Activated T-cell treated with anti-CD3 and anti-CD28 coated beads, Interleukin-2, amount 50 U/mL, for 48 hours (primary cell): ENCODE measurements at places on chromosomes 6 and 20.
A peak's percentile ranks its signal among the peaks of the same experiment; 100 is the strongest.

- no peak for DNase-seq
Observed at GRCh38 chr6:155077331-155077730, 82.2 kb downstream of the TIAM2 start.

DNA sequence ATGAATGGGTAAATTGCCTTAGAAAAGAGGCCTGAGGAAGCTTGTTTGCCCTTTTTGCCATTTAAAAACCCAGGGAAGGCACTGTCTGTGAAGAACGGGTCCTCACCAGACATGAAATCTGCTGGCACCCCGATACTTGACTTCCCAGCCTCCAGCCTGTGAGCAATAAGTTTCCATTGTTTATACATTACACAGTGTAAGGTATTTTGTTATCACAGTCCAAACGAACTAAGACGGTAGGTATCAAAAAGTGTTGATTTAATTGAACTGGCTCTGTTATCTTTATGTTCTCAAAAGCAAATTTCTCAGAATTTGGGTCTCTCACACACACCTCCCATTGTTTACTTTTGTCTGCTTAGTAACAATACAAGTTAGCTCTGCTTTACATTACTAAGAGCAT, 181.1 kb upstream of the MARCKS start:
- DNase-seq: no peak

GRCh38 chr6:138714493-138714892, 59.1 kb upstream of the CCDC28A start:
- DNase-seq: no peak

GRCh38 chr6:116096979-116097816, 3.5 kb upstream of the NT5DC1 start:
- DNase-seq: no peak

GRCh38 chr6:36838896-36839748, at the start of gene CPNE5:
Gene CPNE5 (minus strand): TSS chr6:36839444. CDS start chr6:36839377, 67 bp downstream.
- no peak for DNase-seq

- DNase-seq: peak; percentile 57
Observed at GRCh38 chr20:64077876-64078551, 1.3 kb downstream of the RGS19 start.

DNA sequence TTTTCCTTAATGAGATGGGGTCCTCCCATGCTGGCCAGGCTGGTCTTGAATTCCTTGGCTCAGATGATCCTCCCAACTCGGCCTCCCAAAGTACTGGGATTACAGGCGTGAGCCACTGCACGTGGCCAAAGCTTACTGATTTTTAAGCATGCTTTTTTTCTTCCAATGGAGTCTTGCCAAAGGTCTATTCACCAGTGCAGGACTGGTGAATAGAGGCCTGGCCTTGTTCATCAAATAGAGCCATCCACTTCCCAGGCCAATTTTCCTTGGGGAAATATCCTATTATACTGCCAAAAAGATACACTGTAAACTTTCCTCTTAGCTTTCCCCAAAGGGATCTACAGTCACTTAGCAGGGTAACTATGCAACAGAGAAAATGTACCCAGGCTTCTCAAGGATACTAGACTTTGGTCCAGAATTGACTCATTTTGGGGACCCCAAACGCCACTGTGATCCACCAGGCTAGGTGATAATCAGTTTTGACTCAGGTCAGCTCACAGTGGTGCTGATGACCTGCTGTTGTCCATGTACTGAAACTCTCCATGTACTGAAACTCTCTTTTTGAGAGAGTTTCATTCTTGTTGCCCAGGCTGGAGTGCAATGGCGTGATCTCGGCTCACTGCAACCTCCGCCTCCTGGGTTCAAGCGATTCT, 91.8 kb downstream of the REPS1 start:
- DNase-seq: no peak

- DNase-seq: no peak
Observed at GRCh38 chr6:116556065-116556464, 2.5 kb downstream of the CALHM4 start.

DNA sequence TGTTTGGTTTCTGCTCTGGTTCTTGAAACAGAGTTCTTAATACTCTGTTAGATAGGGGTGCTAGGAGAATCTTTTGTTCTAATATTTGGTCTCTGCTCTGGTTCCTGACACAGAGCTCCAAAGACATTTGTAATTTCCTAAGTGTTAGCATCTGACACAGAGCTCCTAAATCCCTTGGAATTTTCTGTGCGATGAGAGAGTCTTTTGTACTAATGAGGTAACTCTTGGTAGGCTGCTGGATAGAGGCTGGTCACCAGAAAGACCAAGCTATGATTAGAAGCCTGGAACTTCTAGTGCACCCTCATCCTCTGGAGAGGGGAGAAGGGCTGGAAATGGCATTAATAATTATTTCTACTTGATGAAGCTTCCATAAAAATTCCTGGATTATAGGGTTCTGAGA, 7.7 kb upstream of the CD109 start:
- no peak for DNase-seq

DNA sequence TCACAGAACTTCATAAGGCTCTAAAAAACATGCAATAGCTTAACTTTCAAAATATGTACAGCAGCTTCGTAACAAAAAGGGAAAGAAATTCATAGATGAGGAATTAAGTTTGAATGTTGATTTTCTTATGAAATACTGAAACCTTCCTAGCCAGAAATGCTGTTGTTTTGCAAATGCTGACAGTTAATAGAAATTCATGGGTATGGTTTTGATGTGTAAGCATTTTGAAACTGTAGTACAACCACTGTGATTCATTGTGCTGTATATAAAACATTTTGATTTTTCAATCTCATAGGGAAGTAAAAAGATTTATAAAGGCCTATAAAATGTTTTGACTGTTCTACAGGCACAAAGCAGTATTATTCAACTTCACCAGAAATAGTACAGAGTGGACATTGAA, 228.4 kb upstream of the EYS start:
- DNase-seq: no peak

GRCh38 chr6:150048099-150048498, 20.8 kb downstream of the ULBP3 start:
- DNase-seq: no peak

GRCh38 chr6:51093871-51094270, 275.2 kb downstream of the TFAP2B start:
- no peak for DNase-seq

DNA sequence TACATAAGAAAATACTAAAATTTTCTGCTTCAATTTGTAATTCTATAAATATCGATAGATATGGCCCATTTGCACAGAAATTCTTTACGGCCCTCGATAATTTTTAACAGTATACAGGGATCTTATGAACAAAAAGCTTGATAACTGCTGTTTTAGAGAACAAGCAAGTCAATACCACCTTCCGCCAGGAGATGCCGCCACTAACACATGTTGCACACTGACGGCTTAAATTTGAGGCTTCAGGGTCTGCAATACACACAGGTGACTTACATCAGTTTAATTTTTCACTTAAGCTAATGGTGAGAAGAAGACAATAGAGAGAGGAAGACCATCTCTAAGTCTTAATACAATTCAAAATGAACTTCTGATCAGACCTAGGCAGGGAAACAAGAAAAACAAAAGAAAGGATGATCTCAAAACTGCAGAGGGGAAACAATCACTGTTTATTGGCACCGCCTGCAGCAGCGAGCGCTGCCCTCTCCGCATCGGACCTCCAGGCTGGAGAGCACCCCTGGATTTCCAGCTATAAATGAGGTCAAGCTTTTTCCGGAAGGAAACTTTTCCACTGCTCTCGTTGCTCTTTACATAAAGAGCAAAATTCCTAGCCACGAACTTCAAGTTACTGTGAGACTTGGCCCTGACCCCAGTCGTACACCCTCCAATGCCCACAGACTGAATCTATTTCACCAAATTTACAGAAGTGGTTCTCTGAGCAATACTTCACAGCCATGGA, 53.9 kb downstream of the OTOR start:
- DNase-seq: peak; percentile 75

DNA sequence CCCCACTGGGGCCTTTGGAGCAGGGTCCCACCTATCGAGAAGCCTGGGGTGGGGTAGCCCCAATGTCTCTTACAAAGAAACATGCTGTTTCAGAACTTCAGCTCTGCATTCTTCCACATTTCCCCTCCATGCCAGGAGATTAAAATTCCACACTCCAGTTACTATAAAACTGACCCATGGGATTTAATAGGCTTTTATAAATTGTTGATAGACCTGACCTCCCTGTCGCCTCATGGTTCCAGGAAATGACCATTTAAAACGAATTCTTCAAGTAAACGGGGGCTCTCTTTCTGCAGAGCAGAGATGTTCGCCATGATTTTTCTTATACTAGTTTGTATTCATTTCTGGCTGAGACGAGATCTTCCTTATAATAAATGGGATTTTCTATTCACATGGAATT, 19.3 kb downstream of the RIN2 start:
- DNase-seq: no peak

- DNase-seq: no peak
Observed at GRCh38 chr20:57459278-57459677, 65.7 kb downstream of the CTCFL start.

DNA sequence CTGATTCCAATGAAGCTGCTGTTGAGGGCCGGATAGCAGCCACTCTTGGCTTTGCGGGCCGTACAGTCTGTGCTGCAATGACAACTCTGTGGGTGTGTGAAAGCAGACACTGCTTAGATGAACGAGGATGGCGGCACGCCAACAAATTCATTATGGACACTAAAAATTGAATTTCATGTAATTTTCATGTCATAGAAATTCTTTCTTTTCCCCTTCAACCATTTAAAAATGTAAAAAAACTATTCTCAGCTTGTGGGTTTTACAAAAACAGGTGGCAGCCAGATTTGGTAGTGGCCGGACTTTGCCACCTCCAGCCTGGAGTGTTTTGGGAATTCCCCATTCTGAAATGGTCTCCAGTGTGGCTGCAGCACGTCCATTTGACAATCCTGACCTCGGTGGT, 26.0 kb downstream of the MAS1 start:
- DNase-seq: no peak
